Vagina (tissue), 2 donors: ENCODE measurements at places on chromosomes 7 and 10. TPM values are rescaled to one million over a fixed set of nuclear protein-coding genes. Genes with fewer than 3 reads are reported as not detected.

DNA sequence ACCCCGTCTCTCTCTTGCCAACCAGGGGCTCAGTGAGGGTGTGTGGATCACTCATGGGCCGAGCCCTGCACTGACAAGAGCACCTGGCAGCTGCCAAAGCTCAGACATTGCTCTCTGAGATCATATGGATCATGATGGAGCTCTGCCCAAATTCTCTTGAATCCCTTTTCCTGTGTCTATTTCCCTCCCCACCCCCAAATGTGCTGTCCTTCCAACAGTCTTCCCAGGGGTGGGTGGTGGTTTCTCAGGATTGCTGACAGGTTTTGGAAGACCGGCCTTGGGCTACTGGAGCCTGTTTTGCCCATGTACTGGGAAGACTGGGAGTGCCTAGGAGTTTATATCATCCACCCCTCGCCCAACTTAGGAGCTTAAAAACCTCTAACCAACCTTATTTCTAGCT is 10.5 kb downstream of the ARHGAP22 start:
- DNase-seq: peak; percentile 46

- DNase-seq: no peak
Measured at GRCh38 chr7:130938661-130939060, 204.7 kb upstream of the KLF14 start.

DNA sequence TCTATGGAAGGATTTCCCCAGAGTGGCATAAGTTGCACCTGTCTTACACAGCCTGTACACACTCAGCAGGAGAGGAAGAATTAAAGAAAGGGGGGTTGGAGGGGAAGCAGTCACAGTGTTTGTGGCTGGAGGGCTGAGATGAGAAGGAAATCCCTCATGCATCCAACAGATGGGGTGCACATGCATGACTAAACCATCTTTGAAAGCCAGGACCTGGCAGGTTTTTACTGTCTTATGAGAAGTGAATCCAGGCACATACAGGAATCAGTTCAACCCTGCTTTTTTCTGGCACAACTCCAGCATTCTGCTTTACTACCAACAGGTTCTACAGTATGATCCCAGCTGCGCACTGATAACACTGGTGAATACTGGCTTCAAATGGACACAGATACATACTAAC is 107.7 kb downstream of the CACNA2D1 start:
- DNase-seq: no peak

DNA sequence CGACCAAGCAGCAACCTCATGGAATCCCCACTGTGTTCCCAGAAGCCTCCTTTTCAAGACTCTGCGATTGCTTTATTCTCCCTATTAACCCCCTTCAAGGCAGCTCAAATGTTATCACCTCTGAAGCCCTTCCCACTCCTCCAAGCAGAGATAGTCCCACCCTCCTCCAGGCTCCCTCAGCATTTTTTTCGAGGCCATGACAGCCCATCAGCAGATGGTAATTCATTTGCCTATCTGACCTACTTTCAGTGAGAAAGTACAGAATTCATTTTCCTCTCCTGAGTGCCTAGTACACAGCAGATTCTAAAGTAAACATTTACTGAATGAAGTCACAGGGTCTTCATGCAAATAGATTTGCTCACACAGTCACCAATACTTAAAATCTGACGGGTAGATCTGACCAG is 47.8 kb downstream of the HERPUD2 start:
- no peak for DNase-seq

DNA sequence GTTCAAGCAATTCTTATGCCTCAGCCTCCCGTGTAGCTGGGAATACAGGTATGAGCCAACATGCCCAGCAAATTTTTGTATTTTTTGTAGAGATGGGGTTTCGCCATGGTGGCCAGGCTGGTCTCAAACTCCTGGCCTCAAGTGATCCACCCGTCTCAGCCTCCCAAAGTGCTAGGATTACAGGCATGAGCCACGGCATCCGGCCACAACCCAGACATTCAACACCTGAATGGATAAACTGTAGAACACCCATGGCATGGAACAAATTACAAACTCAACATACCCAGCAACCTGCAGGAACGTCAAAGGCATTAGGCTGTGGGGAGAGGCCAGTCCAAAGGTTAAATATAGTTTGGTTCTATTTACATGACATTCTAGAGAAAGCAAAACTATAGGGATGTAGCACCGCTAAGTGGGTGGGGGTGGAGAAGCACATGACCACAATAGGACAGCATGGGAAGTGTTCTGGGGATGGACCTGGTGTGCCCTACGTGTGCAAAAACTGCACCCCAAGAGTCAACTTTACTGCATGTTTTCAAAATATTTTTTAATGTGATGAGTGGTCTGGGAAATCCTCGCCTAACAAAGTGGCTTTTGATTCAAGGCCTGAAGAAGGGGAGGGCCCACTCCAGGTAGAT is 6.5 kb upstream of the PGAM2 start:
- no peak for DNase-seq

The VWA2 gene
- 2.9 TPM for total RNA-seq

The HILPDA gene
- total RNA-seq: 46.4 TPM

The ANLN gene
- 18.9 TPM for total RNA-seq
